Activated CD4-positive, alpha-beta T cell treated with anti-CD3 and anti-CD28 coated beads, Interleukin-2, amount 50 U/mL, for 4 hours (primary cell): ENCODE measurements at places on chromosomes 3 and 15.

DNA sequence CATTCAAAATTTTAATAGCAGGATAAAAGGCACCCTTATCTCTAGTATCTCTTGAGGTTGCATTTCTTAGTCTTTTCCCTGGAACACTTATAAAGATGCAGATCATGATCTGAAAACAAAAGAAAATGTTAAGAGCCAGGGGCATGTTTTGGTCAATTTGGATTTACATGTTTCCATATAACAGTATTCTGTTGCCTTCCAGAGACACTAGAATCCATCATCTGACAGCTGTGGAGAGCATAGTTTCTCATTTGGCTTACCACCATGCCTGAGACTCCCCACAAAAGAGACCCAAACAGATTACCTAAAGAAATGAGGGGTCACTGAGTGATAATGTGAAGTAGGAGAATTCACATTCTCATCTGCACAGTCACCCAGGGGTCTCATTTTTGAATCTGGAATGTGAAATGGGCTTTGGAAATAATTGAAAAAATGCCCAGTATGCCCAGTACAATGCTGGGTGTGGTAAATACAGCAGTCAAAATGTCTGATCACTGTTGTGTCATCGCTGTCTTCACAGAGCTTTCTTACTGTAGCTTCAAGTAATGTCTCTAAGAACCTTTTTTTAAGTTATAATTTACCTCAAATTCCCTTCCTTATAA, 79.9 kb upstream of the ZBTB20 start:
- no peak for DNase-seq

DNA sequence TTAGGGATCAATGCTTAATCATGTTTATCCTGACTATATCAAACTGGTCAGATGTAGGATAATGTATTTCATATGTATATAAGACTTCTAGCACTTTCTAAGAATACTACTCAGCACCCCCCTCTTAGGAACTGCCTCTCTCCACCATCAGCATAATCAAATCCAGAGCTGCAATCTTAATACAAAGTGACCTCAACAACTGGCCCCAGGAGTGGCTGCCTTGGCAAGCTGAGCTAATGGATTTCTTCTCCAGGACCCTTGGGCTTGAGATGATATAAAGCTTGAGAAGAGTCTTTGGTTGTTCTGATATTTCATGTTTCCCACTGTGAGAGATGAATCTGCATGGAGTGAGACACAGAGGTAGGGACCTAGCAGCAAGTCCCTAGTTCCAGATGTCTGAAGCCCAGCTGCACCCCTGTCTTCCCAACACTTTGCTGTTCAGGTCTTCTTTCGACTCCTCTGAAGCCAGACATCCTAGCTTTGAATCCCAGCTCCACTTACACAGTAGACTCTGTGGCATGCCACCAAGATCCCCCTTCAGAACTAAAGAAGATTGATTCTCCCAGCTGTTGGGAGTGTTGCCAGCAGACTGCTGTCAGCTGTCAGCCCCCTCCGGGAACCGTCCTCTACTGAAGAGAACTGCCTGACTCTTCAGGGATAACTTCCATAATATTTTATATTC, 309.3 kb upstream of the UBE2E2 start:
- DNase-seq, result no peak

DNA sequence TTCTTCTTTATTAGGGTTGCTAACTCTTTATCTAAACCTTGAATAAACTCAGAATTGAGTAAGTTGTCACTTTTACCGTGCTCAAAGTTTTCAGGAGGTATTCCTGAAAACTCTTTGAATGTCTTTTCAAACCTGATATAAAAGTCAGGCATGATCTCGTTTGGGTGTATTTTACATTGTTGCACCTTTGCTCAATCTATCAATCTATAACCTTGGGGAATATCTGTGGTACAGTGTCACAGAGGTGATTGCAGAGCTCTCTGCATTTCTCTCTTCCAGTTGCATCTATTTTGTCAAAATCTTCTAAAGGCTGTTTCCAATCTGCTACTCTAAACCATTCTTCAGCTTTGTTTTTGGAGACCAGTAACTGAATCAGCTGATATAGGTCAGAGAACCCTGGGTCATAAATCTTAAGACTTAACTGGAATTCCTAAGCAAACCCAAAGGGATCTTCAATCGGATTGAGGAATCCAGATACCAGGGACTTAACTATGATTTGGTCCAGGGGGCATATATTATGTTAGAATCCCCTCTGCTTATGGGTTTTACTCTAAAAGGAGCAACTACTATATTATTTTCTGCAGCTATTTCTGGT, 35.6 kb upstream of the AP4E1 start:
- no peak for DNase-seq

GRCh38 chr3:110375751-110376518, 695.7 kb upstream of the NECTIN3 start:
- DNase-seq, result no peak

- DNase-seq, result no peak
These were observed 56.6 kb upstream of the ADPGK start for GRCh38 chr15:72840114-72840513.

DNA sequence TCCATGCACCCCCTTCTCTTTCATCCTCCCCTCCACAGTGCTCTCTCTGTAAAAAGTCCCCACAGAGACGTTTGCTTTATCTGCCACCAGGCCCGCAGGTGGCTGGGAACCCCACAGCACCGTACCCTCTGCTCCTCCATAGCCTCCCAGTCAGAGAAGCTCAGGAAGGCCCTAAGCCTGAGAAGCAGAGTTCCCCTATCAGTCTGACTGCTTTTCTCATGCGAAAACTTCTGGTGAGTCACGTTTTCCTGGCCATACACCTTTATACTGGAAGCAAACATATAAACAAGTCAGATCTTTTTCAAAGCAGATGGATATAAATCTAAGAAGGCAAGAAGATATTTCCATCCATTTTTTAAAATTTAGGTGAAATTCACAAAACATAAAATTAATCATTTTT, 51.5 kb upstream of the MEF2A start:
- DNase-seq, result no peak

DNA sequence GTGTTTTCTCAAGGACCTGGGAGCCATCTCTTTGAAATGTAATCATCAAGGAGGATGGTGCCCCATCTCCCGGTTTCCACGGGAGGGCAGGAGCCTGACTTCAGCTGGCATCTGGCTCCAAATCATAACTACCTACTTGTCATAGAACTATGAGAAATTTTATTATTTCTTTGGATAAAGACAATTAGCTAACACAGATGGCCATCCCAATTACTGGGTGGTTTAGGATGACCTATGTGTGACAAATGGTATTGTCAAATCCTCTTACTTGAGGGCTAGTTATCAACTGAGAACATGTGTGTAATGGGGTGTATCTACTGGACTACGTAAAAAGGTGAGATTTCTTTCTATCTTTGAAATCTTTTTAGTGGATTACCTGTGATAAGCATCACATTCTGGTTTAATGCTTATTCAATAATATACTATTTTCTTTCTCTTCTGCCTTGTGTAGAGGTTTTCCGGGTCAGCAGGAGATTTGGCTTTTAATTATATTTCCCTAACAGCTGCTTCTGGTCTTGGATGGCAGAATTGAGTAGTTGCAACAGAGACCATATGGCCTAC, 15.3 kb upstream of the PARP14 start:
- DNase-seq, result no peak

DNA sequence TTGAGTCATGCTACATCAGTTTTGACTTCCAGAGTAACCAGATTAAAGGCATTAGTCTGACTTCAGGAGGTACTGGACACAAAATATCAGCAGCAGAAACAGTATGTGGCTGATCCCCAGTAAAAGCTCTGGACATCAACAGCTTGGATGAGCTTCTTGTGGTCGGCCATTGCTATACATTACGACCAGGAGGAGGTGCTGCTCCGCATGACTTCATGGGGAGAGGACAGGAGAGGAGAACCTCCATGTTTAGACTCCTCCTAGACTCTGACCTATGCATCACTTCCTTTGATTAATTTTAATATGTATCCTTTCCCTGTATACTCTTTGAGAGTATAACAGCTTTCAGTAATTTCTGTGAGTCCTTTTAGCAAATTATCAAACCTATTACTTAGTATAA, 285.6 kb upstream of the ARHGEF26 start:
- DNase-seq, result no peak

- DNase-seq, result no peak
These were observed 60.5 kb upstream of the KY start for GRCh38 chr3:134711284-134711683.

DNA sequence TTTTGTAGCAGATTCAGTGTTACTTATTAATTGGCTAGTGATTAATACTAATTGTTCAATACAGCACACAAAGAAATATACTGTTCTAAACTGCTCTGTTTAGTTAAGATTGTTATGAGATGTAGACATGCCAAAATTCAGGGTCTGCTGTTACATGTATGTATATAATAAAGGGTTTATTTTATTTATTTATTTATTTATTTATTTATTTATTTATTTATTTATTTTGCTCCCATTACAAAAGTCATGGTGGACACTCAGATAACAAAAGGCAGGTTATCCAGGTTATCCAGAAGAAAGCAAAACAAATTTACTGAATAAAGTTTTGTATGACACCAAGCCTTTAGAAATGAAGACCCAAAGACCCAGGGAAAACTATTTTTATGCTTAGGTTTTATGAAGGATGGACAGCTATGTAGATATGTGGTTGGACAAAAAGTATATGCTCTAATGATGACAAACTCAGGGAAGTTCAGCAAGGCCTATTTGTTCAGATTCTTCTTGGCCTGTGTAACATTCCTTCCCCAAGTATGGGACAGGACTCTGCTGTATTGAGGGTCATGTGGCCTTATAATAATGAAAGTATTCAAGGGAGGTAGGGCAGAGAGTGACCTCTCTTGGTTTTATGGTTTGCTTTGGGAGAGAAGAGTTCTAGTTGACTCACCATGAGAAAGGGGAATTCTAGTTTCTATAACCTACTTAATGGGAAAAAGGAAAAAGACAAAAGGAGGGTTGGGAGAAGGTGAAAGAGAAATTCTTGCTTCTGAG, 1056.8 kb downstream of the ROBO2 start:
- no peak for DNase-seq

DNA sequence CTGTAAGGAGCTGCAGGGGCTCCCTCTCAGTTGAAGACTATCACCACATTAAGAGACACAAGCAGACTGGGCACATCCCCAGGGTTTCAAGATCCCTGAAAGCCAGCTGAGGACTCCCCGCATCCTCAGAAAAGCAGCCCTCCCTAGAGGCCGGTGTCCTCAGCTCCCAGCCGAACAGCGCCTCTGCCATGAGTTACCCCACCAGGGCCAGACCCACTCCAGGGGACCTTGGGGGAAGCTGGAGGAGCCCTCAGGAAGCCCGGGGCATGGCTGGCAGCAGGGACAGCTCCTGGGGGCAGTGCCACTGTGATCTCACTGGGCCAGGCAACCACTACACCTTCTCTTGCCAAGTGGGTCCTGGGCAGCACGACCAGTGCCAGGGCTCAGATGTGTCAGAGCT, 8.1 kb downstream of the KLF15 start:
- no peak for DNase-seq

- no peak for DNase-seq
These were observed 15.5 kb downstream of the MYL3 start for GRCh38 chr3:46847744-46848143.

GRCh38 chr3:183664913-183665381, 29.5 kb downstream of the KLHL24 start:
- DNase-seq, result no peak

- no peak for DNase-seq
These were observed 189.3 kb upstream of the TSC22D2 start for GRCh38 chr3:150218841-150219240.

DNA sequence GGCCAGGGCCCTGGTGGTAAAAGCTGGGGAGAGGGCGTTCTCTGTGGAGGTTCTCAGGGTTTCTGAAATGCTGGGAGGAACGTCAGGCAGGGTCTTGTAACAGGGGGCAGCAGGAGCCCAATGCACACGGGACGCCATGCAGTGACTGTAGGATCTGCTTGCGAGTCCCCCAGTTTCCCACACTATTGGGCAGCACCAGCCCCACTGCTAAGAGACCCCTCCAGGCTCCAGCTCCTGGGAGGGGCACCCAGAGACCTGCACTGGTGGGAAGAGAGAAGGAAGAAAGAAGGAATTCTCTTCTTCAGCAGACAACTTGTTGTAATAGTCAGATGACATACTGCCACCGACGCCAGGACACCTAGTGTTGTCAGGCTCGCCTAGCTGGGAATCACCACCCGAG, 55.2 kb upstream of the RNF7 start:
- DNase-seq, result no peak

- DNase-seq, result no peak
These were observed 86.9 kb upstream of the PRR23E start for GRCh38 chr3:127106053-127106452.

DNA sequence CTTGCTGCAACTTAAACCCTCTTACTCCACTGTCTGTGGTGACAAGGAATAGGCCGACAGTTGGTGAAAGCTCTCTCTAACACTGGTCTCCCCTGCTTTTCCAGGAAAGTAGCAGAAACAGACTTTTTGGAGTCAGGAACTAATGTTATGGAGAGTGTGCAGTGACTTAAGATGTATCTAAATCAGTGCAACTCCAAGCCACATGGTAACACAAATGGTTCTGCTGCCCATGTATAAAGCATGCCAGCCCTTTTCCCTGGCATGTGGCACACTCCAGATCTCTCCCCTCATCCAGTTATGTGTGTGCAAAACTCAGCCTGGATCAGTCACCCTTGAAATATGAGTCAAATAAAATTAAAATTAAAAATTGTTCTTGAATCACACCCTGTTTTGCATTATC, 55.4 kb downstream of the SEMA5B start:
- no peak for DNase-seq

- no peak for DNase-seq
These were observed 38.7 kb upstream of the DNAAF4 start for GRCh38 chr15:55546718-55547117.

DNA sequence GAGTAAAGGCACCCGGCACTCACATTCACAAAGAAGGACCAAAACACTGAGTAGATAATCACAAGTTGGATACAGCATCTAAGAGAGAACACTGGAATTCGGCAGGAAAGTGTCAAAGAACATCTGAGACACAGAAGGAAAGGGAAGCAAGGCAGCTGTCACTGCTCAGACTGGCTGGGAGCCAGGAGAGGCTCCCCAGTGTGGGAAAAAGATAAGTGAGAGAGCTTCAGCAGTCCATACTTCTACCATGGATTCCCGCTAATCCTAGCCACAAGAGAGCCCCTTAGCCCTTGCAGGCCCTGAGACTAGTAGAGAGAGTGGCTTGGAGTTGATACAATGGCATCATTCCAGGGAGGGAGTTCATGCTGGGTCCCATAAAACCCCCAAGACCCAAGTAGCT, 36.7 kb upstream of the CP start:
- DNase-seq, result no peak

GRCh38 chr3:57411715-57412114, 119.2 kb upstream of the ASB14 start:
- DNase-seq, result no peak

GRCh38 chr3:31125413-31126020, 231.1 kb upstream of the GADL1 start:
- no peak for DNase-seq

DNA sequence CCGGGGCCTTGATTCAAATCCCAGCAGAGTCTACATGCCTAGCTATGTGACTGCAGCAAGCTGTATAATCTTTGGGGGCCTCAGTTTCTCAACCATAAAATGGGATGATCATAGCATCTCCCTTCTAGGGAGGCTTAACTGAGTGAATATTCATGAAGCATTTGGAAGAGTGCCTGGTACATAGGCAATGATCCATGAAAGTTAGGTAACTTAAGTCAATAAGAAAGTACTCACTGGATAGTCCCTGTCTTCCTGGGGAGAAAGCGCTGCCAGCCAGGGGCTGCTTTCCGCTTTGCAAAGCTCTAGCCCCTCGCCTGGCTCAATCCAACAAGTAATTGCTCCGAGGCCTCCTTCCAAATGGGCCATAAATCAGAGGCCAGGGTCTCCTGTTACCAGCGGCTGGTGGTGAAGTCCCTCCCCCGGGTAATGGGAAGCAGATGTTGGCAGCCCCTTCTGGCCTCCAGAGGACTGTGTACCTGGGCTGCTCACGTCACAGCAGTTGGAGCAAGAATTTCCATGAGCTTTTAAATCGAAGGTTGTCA, 521.9 kb upstream of the PROK2 start:
- DNase-seq, result no peak
